Colonic mucosa (tissue), 4 donors: ENCODE measurements at places on chromosomes 16 and 17. TPM values are rescaled to one million over a fixed set of nuclear protein-coding genes. Genes with fewer than 3 reads are reported as not detected.
A peak's percentile ranks its signal among the peaks of the same experiment; 100 is the strongest.

DNA sequence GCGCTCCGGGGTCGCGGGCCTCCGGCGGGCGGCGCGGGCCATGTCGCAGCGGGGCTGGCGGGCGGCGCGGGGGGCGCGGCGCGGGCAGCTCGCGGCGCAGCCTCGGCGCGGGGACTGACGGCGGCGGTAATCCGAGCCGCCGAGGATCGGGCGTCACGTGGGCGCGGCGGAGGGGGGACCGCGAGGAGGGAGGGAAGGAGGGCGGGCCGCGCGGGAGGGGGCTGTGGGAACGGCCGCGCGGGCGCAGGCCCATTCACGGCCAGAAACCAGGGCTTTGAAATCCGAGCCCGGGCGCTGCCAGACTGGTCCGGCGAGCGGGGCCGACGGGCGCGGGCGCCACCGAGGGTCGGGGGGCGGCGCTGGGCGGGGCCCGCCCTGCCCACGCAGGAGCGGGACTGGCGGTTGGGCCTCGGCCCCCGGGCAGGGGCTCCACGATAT, at the start of gene MTSS2:
TSS of gene MTSS2 (minus strand) at position 116 of the 438 bp plus-strand sequence. CDS start 262 bp downstream, outside the sequence.
- peak; percentile 66 for DNase-seq

GRCh38 chr16:61042737-61043136, 993.5 kb downstream of the CDH8 start:
- no peak for DNase-seq

DNA sequence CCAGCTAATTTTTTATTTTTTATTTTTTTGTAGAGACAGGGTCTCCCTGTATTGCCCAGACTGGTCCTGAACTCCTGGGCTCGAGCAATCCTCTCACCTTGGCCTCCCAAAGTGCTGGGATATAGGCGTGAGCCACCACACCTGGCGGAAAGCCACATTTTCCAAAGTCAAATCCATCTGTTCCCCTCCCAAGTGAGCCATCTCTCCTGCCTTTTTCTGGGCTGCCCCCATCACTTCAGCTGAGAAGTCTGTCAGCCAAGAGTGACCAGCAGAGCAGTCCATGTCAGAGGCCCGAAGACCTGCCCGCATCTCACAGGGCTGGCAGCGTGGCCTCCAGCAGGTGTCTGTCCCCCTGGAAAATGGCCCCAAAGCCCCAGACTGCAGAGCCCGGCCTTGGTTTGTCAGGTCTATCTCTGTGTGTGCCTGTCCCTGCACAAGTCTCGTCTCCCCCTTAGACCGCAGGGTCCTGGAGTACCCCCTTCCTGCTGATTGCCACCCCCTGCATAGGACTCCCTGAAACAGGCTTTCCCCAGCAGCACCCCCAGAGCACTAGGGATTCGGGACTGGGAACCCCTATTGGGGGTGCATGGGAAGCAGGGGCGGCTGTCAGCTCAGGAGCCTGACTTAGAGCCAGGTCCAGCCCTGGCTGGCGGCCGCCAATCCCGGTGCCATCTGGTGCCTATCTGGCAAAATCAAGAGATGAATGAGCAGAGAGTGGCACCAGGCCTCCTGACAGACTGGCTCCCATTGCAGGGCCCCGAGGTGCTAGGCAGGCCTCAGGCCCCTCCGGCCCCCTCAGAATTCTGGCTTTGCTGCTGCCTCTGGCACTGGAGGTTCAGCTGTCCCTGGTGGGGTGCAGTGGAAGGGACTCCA, 7.8 kb downstream of the TTYH2 start:
- DNase-seq, result no peak

GRCh38 chr16:48503779-48504178, 106.2 kb downstream of the N4BP1 start:
- no peak for DNase-seq

DNA sequence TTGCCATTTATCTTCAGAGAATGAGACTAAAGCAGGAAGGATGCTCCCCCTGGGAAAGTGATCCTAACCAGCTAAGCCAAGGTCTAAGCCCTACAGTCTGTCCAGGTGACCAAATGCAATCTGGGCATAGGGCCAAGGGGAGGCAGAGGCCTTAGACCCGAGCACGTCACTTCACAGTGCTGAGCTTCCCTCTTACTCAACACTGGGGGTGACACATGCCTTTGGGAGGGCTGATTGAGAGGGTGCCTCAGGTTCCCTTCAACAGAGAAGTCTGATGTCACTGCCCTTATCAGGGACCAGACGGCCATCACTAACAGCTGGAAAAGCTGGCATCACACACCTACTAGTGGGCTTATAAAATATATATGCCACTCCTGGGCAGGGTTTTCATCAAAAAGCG, 4.0 kb downstream of the CIAO2B start:
- peak; percentile 56 for DNase-seq

GRCh38 chr17:16922386-16923096, 49.4 kb downstream of the TNFRSF13B start:
- no peak for DNase-seq

DNA sequence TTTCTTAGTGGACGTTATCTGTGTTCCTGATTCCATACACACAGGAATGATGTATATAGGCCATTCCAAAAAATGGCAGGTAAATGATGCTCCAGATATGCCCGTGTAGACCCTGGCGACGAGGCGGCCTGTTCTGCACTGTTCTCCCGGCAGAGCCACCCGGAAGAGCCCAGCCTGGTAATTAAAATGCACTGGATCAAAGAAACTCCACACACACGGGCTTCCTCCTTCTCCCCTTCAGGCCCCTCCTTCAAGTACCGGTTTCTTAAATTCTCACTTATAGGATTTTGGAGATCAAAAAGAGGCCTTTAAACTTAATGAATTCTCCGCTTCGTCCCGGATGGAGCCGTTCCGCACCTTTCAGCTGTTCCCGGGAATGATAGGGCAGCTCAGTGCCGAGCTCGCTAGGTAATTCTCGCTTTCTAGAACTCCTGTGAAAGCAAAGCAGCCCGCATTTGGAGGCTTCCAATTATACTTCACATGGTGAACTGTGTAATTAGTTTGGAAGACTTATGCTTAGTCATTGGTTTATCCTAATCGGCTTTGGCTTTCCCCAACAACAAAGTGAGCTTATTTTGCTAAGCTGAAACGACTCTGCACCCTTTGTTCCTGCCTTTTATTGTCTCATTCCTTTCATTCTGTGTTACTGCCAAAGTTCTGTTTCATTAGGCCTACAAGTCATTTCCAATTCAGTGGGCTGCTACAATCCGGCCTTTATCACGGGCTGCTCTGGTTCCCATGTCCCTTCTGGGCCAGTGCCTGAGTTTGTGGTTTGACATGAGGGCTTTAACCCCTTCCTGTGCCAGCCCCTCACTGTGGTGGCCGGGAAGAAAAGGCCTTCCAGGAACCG, 150.0 kb downstream of the MSI2 start:
- peak; percentile 26 for DNase-seq

The SHISA9 gene
- 0.74 TPM for total RNA-seq

The NPIPB8 gene
- 0.74 TPM for total RNA-seq

The CCDC40 gene
- 1.2 TPM for total RNA-seq

The MYL11 gene
- 2.2 TPM for total RNA-seq
